ENCODE measurements at places on chromosomes 11 and 22.
A peak's percentile ranks its signal among the peaks of the same experiment; 100 is the strongest.

DNA sequence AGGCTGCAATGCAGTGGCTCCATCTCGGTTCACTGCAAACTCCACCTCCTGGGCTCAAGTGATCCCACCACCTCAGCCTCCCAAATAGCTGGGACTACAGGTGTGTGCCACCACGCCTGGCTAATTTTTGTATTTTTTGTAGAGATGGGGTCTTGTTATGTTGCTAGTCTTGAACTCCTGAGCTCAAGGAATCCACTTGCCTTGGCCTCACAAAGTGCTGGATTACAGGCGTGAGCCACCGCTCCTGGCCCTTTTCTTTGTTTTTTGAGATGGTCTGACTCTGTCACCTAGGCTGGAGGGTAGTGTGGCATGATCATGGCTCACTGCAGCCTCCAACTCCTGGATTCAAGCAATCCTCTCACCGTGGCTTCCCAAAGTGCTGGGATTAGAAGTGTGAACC lies 21.0 kb downstream of the ARFGAP3 start:
- no peak for DNase-seq

DNA sequence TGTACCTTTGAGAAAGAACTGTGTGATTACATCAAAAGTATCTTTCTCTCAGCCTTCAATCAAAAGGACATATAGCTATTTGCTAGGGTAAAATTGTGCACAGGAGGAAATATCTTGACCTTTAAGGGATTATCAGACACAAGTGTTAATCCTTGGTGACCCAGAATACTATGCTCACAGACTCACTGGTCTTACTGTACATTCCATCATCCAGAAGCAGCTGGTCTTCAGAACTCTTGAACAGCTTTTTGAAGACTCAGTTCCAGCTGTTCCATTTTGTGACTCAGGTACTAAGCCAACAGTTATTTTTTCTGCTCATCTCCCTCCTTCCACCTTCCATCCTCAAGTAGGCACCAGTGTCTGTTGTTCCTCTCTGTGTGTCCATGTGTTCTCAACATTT lies 19.8 kb downstream of the ZBED5 start:
- no peak for DNase-seq

DNA sequence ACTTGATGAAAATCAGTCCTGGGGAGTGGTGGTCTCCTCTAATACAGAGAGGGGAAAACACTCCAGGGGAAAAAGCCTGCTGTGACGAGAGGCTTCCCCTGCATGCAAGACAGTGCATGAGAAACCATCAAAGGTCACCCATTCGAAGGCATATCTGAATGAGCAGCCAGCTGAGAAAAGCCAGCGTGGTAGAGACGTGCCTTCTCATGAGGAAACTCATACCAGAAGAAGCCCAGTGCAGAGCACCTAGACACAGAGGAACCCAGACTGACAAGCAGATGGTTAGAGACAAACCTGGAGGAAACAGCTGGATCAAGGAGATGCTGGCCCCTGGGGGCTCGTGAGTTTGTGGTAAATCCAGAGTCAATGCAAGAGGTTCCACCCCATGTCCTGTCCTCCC lies 534.8 kb downstream of the BRD1 start:
- DNase-seq: no peak

DNA sequence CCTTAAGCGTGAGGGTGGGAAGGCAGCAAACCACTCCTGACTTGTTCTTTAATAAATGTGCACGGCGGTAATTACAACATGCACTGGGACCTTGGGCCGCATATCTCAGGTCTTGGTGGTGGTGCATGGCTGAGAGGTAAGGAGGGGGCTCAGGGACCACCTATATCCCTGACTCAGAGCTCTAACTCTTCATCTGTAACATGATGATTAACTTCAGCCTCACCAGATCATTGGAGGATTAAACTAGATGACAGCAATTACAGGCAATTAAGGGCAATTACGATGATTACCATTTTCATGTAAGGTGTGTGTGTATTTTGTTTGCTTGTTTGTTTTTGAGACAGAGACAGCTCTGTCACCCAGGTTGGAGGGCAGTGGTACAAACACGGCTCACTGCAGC lies 45.0 kb downstream of the FBLN1 start:
- DNase-seq: no peak

DNA sequence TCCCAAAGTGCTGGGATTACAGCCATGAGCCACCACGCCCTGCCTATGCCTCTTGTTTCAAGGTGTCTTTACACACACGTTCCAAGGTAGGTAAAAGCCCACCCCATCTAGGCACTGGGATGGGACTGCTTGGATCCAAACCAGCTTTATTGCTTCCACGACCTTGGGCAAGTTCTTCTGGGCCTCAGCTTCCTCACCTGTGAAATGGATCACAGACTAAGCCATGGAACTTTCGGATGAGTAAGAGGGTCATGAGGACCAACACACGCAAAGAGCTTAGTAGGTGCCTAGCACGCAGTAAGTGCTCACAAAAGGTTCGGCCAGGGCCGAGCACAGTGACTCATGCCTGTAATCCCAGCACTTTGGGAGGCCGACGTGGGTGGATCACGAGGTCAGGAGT lies 15.6 kb downstream of the RHOD start:
- DNase-seq: no peak

- DNase-seq: no peak
These were observed 72.4 kb downstream of the PANX1 start for GRCh38 chr11:94201004-94201465.

DNA sequence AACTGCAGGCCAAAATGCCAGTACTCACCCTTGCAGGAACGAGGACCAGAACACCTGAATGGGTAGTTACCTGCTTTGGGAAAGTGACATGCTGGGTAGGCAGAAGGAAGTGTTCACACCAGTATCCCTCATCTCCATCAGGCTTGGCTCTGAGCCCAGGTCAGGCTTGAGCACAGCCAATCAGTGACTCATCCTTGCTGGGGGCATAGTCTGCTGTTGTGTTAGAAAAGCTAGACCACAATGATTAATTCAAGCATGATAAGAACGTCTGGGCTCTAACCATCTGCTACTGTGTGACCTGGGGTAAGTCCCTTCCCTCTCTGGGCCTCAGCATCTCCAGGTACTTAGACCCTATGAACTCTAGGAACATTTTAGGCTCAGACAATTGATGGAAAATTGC lies 450.4 kb downstream of the MIAT start:
- no peak for DNase-seq

DNA sequence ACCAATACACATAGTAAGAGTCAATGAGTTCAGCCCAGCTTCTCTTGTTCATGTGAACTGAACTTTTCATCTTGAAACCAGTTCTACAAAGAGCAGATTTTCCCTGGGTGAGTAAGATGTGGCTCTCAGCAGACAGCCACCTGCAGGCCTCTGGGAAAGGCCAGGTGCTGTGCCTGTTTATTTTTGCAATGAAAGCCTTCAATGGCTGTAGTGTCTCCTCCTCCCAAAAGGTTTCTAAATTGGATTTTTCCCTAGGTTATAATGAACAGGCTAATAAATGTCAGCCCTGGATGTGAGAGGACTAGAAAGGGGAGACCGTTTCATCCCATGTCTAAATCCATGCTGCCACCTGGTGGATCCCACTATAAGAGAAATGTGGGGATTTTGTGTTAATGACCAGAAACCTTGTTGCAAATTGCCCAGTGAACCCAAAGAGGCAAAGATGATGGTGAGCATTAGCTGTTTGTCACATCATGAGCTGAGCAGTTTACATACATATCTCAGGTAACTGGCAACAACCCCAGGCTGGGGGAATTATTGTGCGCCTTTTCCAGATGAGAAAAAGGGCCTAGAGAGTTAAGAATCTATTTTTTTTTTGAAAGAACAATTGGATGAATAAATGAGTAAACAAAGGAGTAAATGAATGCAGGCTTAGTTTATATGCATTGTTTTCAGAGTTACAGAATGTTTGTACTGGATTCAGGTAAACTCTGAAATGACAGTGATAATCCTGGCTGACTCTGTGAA lies 12.7 kb downstream of the C11orf91 start:
- peak; percentile 80 for DNase-seq
